Activated gamma-delta T cell treated with anti-CD3 and anti-CD28 coated beads, Interleukin-2, amount 50 U/mL, for 16 hours (primary cell): ENCODE measurements at places on chromosomes 7 and 10.

DNA sequence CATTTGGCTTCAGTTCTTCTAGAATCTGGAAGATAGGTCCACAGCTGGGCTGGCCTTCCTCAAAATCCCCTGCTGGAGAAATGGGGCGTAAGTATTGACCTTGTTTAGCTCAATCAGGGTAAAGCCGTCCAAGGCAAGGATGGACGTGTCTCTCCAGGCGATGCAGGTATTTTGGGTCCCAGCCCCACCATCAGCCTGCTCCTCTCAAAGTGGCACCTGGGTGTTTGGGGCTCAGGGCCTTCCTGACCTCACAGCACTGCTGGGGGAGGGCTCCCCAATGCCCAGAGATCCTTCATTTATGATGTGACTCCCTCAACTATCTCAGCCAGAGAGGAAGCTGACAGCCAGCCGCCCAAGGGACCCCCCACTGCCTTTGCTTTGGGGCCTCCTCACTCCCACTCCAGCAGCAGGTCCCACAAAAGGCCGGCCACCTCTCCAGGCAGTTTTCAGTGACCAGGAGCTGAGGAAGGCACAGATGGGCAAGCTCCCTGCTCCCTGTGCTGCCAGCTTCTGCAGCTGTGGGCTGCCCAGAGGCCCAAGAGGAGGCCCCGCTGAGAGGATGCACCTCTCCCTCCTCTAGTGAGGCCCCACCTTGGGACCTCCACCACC lies 140.0 kb upstream of the TCERG1L start:
- no peak for DNase-seq

GRCh38 chr10:86446987-86447386 lies 74.6 kb downstream of the WAPL start:
- DNase-seq = no peak

DNA sequence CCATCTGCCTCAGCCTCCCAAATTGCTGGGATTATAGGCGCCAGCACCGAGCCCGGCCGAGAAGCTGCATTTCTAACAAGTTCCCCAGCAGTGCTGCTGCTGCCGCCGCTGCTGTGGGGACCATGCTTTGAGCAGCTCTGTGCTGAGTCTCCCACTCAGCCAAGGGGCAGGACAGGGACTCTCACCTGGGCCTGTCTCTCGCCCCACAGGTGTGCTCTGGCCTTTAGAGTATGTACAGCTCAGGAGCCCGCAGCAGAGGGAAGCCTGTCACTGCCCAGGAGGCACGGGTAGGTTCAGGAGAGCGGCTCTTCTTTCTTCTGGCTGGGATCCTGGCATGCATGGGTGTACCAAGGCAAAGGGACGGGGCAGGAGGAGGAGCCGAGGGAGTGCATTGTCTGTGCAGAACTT lies 130.1 kb downstream of the CAMK1D start:
- no peak for DNase-seq

DNA sequence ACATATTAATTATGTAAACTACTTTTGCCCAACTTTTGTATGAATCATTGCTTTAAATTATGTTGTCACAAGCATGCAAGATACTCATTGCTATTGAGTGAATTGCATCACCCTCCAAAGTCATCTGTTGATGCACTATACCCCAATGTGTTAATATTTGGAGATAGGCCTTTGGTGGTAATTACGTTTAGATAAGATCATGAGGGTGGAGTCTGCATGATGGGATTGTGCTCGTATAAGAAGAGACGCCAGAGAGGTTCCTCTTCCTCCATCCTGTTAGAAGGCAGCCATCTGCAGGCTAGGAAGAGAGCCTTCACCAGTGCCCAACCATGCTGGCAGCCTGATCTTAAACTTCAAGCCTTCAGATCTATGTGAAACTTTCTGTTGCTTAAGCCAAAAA lies 95.3 kb upstream of the MAGI2 start:
- DNase-seq = no peak

DNA sequence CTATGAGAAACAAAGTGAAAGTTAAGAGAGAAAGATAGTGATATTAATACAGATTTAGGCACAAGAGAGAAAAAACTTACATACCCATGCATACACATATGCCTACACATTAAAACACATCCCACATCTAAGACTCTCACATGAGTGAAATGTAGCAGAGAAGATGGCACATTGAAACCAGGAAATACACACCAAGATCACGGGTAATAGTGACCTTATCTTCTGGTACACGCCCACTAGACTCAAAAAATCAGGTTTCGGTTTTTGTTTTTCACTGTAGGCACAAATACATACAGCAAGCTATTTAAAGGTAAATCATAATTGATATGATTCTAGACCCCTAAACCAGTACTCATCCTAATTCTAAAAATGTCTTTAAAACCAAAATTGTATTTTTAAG lies 225.2 kb upstream of the TAC1 start:
- DNase-seq = no peak
